Inflammatory macrophage treated with lipopolysaccharide for 1 hour (primary cell): ENCODE measurements at places on chromosomes 16 and 17.

- DNase-seq = no peak
Measured at GRCh38 chr16:83437036-83437435, 370.7 kb upstream of the HSBP1 start.

GRCh38 chr17:48030531-48030930 is 7.1 kb downstream of the COPZ2 start:
- DNase-seq = no peak

DNA sequence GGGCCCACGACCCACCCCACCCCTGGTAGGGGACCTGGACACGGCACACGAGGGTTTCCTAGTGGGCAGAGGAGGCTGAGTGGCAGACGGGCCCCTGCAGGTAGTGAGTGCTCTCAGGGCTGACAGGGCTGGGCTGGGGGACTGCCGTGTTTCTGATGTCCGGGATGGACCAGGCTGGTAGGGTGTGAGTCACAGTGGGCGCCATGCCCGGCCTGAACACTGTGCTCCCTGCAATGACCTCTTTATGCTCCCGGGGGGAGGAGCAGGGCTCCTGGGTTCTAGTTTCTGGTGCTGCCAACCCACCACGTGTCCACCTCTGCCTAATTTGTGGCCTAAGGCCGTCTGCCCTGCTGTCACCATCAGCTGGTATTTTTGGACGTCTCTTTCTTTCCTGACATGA is 26.3 kb downstream of the ARHGAP23 start:
- DNase-seq = no peak

DNA sequence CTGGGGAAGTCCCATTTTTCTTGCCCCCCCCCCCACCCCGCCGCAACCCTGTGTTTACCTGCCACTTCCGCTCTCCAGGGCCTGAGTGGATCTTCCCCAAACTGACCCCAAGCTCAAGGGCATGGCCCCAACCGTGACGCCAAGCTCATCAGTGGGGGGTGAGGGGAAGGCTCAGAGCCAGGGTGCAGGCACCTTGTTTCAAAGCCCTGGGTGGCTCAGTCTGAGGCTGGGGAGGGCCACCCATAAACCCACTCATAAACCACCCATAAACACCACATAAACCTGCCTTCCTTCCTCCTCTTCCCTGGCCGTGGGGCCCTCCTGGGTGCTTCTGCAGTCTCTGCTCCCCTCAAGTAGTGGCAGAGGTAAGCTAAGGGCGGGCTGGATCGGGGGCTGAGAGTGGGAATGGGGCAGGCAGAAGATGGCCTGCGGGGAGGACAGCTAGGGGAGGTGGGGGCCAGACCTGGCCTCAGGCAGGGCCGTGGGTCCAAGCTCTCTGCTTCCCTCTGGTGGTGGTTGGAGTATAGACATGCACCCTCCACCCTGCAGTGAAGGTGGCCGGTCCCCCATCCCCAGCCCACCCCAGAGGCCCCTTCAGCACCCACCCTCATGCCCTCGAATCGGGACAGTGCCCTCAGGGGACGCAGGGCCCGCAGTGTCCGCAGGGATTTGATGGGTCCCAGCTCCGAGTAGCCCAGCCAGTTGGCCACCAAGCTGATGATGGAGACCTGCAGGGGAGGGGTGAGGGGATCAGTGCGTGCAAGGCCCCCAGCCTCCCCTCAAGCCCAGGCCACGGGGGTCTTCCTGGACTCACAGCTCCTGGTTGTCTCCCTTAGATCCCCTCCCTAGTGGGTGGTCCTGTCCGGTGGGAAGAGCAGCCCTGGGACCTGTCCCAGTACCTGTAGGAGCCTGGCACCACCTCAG is 14.6 kb upstream of the CD79B start:
- DNase-seq = peak; percentile 19

GRCh38 chr16:14399378-14400284 is 230.4 kb downstream of the PARN start:
- peak; percentile 31 for DNase-seq

DNA sequence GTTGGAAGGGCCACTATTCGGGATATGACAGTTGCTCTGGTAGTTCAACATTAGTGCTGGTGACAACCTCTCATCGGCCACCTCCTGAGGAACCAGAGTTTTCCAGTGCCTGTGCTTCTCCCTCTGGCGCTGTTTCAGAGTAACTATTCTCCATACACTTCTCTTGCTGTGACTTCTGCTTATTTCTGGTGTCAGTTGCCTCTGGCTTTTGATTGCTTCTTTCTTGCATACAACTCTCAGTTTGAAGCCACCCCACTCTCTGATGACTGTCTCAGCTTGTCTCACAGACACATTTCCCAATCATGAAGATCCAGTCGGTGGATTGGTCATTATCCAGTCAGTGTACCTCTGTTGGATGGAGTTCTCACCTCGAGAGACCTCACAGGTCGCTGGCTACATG is 3.4 kb upstream of the TM4SF5 start:
- DNase-seq = peak; percentile 82

GRCh38 chr17:76014925-76015261 is 12.2 kb downstream of the EVPL start:
- DNase-seq = no peak
